ENCODE measurements at places on chromosomes 16 and 17. TPM values are rescaled to one million over a fixed set of nuclear protein-coding genes. Genes with fewer than 3 reads are reported as not detected.

HS3ST3B1 gene
- 1.0 TPM for total RNA-seq

USP36 gene
- total RNA-seq = 62.2 TPM

BCL6B gene
- total RNA-seq = not detected

PLEKHM1 gene
- total RNA-seq = 23.6 TPM

PIRT gene
- not detected for total RNA-seq

SCNN1B gene
- 0.50 TPM for total RNA-seq

ENPP7 gene
- total RNA-seq = not detected

KRTAP1-3 gene
- not detected for total RNA-seq

RGS9 gene
- 7.5 TPM for total RNA-seq

OR3A3 gene
- not detected for total RNA-seq

DBNDD1 gene
- total RNA-seq = 58.1 TPM

CTRL gene
- 1.6 TPM for total RNA-seq

RPUSD1 gene
- total RNA-seq = 64.0 TPM

NFE2L1 gene
- total RNA-seq = 102 TPM

EME1 gene
- total RNA-seq = 14.9 TPM

MED31 gene
- total RNA-seq = 35.1 TPM

TBC1D10B gene
- 29.0 TPM for total RNA-seq

QPRT gene
- 1.2 TPM for total RNA-seq

KRTAP9-4 gene
- total RNA-seq = not detected

FBXL20 gene
- total RNA-seq = 7.8 TPM

TEDC2 gene
- total RNA-seq = 17.9 TPM

BLMH gene
- 46.0 TPM for total RNA-seq

CHST5 gene
- total RNA-seq = 0.06 TPM

KCNH6 gene
- total RNA-seq = not detected

RNF112 gene
- total RNA-seq = 0.92 TPM

GNAO1 gene
- 0.61 TPM for total RNA-seq

STXBP4 gene
- total RNA-seq = 4.3 TPM

NLGN2 gene
- total RNA-seq = 12.6 TPM

All from A549 treated with Mapracorat at 1 μM for 4 hours (cell line).